ENCODE measurements at places on chromosomes 2 and 18.
A peak's percentile ranks its signal among the peaks of the same experiment; 100 is the strongest.

GRCh38 chr18:77132369-77133050, at the start of gene MBP:
TSS of gene MBP (minus strand) at chr18:77132783. CDS start at chr18:77105261, 27,522 bp downstream.
- peak; percentile 93 for DNase-seq

GRCh38 chr2:56260415-56260814, 76.6 kb downstream of the CCDC85A start:
- no peak for DNase-seq

GRCh38 chr2:170216981-170217380, 39.0 kb downstream of the MYO3B start:
- DNase-seq = no peak

- DNase-seq = no peak
These were observed 47.4 kb downstream of the MGAT5 start for GRCh38 chr2:134301099-134301927.

GRCh38 chr18:32439802-32440201, 30.9 kb downstream of the GAREM1 start:
- DNase-seq = no peak

Measured in NCI-H510A (cell line).